ENCODE measurements at places on chromosomes 12 and 14. TPM values are rescaled to one million over a fixed set of nuclear protein-coding genes. Genes with fewer than 3 reads are reported as not detected.

Gene SLC41A2
- 0.35 TPM for total RNA-seq

Gene SYCP3
- total RNA-seq, result not detected

Gene PCED1B
- total RNA-seq, result 0.47 TPM

Gene GALNT6
- total RNA-seq, result 0.24 TPM

Gene PPM1H
- 0.46 TPM for total RNA-seq

Measured in gastrocnemius medialis (tissue), 4 donors.